ENCODE measurements at places on chromosomes 1 and 21.
A peak's percentile ranks its signal among the peaks of the same experiment; 100 is the strongest.

DNA sequence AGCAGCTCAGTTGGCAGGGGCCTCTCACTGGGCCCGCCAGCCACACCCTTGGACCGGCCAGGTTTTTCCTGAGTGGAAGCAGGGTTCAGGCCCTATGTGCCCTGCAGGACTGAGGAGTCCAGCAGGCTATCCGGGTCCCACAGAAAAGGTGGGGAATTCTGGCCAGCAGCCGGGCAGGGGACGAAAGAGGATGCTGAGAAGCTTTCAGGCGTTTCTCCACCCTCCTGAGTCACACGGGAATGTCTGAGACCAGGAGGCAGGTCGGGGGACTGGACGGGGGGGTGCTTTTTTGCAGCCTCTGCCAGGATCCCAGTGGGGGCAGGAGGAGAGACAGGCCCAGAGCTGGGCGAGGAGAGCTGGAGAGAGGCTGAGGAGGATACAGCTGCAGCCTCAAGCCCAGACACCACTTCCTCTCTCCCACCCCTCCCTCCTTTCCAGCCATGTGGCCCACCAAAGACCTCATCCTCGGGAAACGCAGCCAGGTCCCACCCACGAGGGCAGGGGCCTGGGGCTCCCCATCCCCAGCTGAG lies 105.4 kb downstream of the SPSB1 start:
- no peak for DNase-seq

- DNase-seq, result no peak
Measured at GRCh38 chr1:240074422-240074821, 17.3 kb upstream of the FMN2 start.

DNA sequence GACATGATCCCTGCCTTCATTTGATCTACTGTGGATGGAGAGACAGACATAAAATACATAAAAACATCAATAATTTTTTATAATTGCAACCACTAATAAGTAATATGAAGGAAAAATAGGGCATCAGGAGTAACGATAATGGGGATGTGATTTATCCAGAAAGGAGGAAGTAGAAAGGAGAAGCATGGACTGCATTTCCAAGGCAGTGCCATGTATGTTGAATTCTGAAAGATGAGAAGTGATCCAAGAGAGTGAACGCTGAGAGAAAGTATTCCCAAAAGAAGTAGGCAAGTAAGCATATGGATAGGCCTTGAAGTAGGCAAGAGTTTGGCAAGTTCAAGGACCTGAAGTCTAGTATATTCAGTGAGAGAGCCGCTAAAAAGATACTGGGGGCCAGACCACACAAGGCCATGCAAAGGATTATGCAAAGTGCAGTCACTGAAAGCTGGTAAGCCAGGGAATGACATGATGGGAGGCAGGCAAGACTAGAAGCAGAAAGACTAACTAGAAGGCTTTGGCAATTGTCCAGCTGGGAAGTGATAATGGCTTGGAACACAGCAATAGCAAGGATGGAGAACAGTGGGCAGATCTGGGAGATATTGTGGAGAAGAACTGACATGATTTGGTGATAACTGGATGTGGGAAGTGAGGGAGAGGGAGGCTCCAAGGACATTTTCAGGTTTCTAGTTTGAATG lies 85.9 kb downstream of the TM2D1 start:
- no peak for DNase-seq

GRCh38 chr1:109547463-109548320 lies 723 bp upstream of the GNAI3 start:
- no peak for DNase-seq

DNA sequence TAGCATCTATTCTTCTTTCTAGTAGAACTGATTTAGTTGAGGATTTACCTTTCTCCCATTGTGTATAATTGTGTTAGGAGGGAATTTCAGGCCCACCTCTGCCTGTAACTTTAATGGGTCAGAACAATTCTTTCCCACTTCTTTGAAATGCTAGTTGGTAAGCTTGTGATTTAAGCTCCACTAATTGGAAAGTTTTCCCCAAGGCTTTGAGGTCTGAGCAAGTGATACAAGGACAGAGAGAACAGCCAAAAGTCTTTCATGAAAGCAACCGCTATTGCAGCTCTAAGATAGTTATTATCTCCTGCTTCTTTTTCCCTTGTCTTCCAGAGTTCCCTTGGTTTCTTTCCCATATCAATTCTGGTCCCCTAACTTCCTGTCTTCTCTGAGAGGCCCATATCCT lies 38.7 kb upstream of the PDC start:
- no peak for DNase-seq

DNA sequence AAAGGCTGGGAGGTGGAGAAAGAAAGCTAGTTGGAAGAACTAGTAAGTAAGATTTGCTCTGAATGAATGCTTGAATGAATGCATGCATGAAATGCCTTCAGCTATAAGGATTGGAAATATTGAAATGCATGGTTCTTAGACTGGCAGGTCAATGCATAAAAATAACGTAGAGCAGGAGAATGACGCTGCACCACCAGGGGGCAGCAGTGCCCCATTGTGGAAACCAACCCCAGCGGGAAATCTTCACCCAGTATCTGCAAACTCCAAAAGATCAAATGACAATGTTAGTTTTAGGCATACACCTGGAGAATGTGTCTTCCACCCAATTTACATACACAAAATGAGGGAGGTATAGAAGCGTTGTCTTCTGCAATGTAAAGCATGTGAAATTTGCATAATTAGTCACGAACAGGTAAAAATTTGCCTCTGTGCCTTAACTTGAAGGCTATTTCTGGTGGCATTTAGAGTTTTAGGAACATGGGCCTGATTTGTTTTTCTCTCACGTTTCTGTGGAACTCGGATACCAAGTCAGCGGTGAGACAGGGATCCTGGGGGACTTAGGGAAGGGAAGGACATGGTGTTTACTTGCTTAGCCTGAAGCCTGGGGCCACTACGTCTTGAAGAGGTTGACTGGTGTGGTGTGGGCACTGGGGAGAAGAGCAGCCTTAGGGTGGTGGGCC lies 78.6 kb downstream of the HHAT start:
- DNase-seq, result peak; percentile 66

DNA sequence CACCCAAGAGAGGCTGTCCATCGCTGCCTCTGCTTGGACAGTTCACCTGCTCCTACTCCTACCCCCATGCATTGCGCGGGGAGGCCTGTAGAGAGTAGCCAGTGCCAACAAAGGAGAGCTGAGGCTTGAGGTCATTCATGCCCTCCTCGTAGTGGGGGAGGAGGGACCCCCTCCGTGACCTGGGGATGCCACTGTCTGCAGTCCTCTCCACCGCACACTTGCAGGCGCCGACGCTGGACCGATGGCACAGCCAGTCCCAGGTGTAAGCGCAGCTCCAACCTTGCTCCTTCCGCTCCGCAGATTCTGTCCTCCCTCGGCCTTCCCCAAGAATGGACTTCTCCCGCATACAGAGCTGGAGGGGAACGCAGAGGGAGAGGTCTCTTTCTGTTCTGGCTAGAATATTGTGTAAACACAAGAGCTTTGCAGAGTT lies 672 bp upstream of the PHLDA3 start:
- DNase-seq, result no peak

GRCh38 chr1:148161053-148161901 lies 9.2 kb upstream of the NBPF11 start:
- DNase-seq, result no peak

DNA sequence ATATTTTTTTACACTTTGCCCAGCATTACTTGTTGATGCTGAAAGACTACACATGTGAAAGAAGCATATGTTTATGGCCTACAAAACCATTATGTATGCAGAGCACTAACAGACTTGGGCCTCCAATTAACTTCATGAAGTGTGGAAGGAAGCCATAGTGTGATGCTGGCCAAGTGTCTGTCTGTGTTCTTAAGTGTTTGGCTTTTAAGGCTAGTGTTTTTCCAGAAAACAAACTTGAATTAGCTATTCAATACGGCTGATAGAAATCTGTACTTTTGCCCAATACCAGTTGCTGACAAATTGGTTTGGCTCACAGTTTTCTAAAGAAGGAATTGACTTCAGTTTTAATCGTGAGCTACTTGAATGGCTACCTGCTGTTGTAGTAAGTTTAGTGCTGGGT lies 136.1 kb downstream of the ADGRL2 start:
- DNase-seq, result no peak

GRCh38 chr21:42061986-42062235 lies 9.2 kb upstream of the UMODL1 start:
- no peak for DNase-seq

- no peak for DNase-seq
Measured at GRCh38 chr1:234489698-234490077, 10.7 kb upstream of the TARBP1 start.

DNA sequence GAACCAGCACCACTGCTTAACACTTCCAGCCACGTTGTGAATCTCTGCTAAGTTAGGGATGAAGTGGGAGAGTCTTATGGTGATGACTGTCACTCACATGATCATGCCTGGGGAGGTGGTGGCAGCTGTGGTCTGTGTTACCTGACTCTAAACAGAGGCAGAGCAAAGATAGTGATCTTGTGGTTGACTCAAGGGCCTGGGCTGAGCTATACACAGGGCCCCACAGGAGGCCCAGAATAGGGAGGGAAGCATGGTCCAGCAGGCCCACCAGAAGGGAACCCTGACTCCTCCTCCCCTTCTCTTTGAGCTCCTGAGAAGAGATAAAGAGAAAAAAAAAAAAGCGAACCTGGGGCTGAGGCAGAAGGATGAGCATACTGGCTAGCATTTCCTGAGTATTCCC lies 55.0 kb downstream of the PLXNA2 start:
- no peak for DNase-seq

- DNase-seq, result no peak
Measured at GRCh38 chr1:8879464-8879921, 1.0 kb upstream of the ENO1 start.

GRCh38 chr1:2814511-2815075 lies 13.1 kb upstream of the TTC34 start:
- no peak for DNase-seq

- DNase-seq, result no peak
Measured at GRCh38 chr1:204205486-204205885, 8.3 kb downstream of the GOLT1A start.

GRCh38 chr21:8991088-8991907 lies 1530.1 kb upstream of the TPTE start:
- no peak for DNase-seq

DNA sequence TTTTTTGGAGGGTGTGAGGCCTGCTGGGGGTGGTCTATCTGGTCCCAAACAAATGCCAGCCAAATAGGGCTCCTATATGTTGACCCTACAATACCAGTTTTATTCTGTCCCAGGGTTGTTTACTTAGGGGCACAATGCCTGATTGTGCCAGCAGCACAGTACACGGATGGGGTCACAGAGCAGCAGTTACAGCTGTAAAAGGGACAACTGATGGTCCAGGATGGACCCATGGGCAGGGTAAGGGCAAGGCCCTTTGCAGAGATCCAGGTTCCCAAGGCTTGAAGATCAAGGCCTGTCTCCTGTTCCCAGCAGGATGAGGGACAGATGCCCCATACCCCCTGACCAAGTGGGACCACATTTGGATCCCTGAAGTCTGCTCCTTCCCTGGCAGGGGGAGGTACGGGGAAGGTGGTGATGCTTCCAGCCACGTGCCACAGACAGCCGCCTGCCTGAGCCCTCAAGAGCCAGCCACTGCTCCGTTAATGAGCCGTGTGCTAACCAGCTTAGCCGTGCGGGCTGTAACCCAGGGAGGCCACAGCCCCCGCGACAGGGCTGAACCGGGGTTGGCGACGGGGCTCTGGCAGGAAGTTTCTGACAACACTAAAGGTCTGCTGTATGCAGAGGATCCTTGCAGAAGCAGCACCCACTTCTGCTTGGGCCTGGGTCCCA lies 18.2 kb downstream of the SLC6A9 start:
- DNase-seq, result no peak

DNA sequence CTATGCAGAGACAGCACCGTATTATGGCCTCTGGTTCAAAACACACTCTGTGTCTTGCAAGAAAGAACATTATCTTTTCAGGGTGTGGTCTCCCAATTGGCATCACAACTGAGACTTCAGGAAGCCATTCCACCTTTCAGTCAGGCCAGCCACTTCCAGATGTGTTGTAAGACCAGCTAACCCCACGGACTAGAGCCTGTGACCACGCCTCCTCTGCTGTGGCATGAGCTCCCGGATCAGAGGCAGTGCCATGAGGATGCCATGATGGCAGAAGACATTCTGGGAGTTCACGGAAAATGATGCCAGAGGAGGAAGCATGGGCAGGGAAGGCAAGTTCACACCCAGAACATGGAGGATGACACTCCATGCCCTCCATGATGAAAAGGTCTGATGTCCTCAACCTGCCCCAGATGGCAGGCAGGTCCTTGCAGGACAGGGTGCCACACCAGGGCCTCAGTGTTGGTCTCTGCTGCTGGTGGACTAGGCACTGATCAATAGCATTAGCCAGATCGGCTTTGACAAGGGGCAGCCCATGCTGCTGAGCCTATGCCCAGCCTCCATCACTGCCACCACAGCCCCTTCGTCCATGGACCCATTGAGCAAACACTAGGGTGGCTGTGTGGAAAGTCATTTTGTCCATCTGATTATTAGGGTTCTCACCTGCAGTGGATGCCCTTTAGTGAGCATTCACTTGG lies 341.6 kb downstream of the MATN1 start:
- DNase-seq, result no peak

- no peak for DNase-seq
Measured at GRCh38 chr1:22953740-22954141, 18.9 kb downstream of the LACTBL1 start.

DNA sequence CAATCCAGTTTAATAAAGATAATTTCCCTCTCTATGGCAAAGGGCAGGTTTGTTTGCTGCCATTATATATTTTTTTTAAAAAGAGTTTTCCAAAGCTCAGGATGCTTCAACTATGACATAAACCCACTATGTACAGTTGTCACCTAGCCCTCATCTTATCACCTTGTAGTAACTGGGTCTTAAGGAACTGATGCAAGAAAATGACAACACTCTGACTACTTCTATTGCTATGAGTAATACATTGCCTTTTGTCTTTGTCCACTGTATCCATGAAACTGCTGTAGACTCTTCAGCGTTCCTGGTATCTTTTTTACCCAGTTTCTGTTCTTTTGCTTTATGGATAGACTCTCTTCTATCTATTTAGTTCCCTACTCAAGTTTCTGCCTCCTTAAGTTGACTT lies 586.5 kb downstream of the NEGR1 start:
- no peak for DNase-seq

DNA sequence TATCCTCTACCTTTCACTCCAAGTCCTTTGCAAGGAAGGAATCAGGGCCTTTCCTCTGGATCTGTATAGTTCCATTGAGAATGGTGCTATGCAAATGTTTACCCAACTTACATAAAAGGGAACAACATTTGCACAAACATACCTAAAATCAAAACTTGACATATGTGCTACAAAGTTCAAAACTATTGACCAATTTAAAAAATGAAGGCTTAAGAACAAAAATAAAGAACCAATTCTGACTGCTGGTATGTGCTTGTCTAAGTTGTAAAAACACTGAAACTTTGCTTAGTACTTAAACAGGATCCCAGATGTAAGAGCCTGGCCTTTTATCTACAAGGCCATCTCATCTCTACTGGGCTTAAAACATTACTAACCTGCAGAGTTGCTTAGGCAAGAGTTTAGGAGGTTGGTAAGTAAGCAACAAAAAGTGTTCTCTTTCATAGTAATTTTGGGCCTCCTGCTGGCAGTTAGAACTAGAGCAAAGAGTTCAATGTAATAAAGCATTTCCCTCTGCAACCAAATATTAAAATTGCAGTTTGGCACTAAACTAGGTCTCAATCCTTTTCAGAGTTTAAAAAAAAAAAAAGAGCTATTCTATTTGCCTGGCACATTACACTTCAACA lies 2.0 kb downstream of the SCMH1 start:
- no peak for DNase-seq

All from CD8-positive, alpha-beta T cell (primary cell).